ENCODE measurements at places on chromosomes 3 and 15.

DNA sequence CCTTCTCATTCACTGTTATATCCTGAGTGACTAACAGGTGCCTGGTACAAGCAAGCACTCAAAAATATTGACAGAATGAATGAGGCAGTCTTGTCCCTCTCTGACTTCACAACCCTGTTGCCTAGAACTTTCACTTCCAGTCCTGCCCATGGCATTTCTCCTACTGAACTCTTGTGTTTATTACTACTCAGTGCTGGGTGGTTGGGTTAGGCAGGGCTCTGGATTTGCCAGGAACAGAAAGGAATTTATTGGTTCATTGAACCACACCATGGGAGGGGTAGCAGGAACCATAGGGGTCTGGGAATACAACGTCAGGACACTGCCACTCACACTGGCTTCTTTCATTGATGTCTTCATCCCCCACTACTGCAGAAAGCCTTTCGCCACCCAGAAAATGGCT, 41.9 kb upstream of the SEMA4B start:
- DNase-seq, result no peak

- no peak for DNase-seq
These were observed 23.1 kb upstream of the SKOR1 start for GRCh38 chr15:67801926-67802914.

GRCh38 chr3:60953351-60953750, 297.9 kb downstream of the FHIT start:
- no peak for DNase-seq

GRCh38 chr15:79067072-79067833, 23.3 kb downstream of the RASGRF1 start:
- DNase-seq, result no peak

DNA sequence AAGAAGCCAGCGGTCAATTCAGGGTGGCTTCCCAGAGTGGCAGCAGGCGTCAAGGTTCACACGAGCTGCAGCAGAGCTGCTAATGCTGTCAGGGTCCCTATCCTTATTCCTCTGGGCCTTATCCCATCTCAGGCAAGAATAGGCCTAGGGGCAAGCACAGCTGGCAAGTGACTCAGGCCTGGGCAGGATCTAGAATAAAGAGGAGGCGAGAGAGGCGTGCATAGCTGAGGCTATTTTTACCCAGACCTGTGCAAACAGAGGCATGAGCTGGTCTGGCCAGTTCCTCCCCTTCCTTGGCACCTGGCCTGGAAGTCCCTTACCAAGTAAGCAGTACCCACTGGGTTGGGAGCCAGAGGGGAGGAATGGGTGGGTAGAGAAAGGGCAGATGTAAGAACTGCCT, 12.2 kb upstream of the VIPR1 start:
- DNase-seq, result no peak

- DNase-seq, result no peak
These were observed 91.5 kb upstream of the OCA2 start for GRCh38 chr15:28190391-28191174.

GRCh38 chr15:50166216-50166615, 15.8 kb upstream of the SLC27A2 start:
- DNase-seq, result no peak

GRCh38 chr3:24522146-24522579, 27.5 kb upstream of the THRB start:
- DNase-seq, result no peak

GRCh38 chr3:31041161-31041978, 146.9 kb upstream of the GADL1 start:
- no peak for DNase-seq

- no peak for DNase-seq
These were observed 51.9 kb downstream of the NKIRAS1 start for GRCh38 chr3:23864931-23865330.

GRCh38 chr3:30269751-30270445, 336.5 kb upstream of the TGFBR2 start:
- DNase-seq, result no peak

GRCh38 chr3:26105261-26105660, 315.4 kb downstream of the OXSM start:
- no peak for DNase-seq

GRCh38 chr15:73758461-73758860, 5.3 kb upstream of the INSYN1 start:
- DNase-seq, result no peak

DNA sequence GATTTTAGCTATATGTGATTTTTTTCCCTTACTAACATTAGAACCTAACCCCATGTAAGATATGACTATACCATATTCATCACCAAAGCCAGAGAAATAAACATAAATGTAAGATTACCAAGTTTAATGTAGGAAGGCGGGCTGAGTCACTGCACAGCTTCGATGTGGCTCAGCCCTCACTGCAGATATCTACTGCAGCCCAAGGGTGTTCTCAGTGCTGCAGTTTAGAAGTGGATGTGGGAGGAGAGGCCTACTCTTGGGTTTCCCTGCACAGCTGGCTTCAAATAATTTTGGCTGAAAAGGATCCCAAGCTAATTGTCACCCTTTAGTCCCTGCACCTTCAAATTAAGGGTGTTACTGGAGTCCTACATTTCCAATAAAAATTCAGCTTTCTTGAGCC, 9.3 kb downstream of the ARPP19 start:
- DNase-seq, result no peak

GRCh38 chr15:94042180-94042928, 189.0 kb upstream of the MCTP2 start:
- no peak for DNase-seq

DNA sequence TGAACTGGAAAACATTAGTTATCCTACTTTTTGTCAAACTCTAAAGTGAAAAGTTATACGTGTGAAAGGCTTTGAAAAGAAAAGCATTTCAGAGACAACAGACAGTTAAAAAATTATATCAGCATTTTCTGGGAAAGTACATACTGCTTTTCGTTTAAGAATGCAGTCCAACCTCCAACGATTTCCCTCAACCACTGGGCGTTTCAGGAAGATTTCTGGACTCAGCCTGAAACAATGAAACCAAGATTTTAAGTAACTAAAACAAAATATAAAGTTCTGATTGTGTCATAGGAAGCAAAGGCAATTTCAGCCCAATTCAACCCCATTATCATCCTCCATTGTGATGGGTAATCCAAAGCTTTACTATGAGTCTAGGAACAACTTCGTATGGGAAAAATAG, 110.7 kb downstream of the PLD1 start:
- DNase-seq, result no peak

GRCh38 chr3:77835921-77836320, 796.0 kb downstream of the ROBO2 start:
- DNase-seq, result no peak

DNA sequence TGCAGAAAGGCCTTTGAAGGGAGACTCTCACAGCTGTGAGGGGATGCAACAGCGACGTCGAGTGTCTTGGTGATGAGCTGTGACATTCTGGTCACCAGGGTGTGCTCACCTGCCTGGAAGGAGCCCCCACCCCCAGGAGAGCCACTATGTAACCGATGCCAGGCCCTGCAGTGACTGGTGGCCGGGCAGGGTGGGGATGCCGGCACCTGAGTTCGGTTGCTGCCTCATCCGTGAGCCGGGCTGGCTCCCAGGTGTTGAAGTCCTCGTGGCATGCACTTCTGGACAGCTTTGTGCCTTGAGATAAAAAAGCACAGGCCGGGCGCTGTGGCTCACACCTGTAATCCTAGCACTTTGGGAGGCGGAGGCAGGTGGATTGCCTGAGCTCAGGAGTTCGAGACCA, 56.5 kb downstream of the ASB7 start:
- DNase-seq, result no peak

DNA sequence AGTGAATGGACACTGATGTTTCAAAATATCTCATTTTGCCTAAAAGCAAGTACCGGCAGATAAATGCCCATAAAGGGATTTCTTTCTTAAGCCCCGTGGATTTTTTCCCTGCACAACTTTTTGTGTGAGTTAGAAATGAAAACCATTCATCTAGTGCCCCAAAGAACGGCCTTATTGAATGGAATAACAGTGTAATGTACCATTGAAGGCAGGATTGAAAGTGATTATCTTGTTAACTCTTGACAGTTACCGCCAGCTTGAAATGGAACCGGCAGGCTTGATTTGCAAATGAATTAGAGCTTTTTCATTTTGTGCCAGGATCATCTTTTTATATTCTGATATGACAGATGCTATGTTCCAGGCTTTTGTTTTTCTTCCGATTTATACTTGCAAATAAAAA, 162.2 kb downstream of the RSRC1 start:
- DNase-seq, result no peak

DNA sequence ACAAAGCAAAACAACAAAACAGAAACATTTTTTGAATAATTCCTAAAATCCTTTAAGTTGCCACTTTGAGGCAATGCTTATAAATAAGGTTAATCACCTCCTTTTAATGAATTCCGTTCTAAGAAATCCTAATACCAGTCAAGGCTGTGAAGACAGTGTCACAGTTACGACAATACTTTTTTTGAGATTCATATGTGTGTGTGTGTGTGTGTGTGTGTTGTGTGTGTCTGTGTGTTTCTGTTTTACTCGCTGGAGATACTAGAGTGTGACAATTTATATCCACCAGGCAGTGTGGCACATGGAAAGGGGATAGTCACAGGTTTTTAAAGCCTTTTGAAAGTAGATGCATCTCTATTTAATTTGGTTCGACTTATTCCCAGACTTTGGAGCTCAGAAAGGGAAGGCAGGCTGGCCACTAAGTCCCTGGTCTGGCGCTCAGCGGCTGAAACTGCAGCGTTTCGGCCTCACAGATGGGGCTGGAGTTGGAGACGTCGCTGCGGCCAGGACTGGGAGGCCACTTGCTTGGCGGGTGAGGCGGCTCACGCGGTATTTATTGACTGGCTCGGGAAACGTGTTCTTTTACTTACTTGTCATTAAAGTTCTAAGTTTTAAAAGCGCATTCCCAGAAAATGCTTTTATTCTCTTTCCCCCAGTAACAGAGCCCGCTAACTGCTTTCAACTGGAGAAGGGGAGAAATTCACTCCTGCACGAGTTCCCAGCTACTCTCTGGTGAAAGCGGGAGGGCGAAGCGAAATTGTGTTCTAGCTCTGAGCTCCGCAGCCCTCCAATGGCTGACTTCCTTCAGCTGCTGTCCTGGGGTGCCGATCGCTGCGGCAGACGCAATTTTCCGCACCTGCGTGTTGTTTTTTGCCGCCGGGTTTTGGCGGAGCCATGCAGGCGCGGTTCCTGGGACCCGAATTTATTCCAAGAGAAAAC, 13.7 kb downstream of the ZIC1 start:
- no peak for DNase-seq

- no peak for DNase-seq
These were observed 178.0 kb upstream of the UMPS start for GRCh38 chr3:124552224-124552623.

- DNase-seq, result no peak
These were observed 10.3 kb downstream of the U2SURP start for GRCh38 chr3:143011705-143012104.

- no peak for DNase-seq
These were observed 47.2 kb upstream of the IREB2 start for GRCh38 chr15:78390826-78391225.

DNA sequence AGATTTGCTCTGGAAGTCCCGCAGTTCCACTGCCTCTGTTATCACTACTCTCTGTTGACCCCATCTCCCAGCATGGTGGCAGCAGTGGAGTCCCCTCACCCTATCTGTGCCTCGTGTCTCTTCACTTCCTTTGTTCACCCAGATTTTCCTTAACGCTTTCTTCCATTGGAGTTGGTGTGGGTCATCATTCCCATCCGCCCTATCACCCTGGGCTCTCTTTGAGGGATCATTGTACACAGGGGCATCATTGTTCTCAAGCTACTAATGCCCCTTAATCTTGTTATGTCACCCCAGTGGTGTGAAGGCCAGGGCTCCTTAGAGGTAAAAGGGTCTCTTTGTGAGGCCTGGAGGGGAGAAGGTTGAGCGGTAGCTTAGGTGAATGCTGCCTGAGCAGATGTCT, 329.5 kb upstream of the CTDSPL start:
- DNase-seq, result no peak

DNA sequence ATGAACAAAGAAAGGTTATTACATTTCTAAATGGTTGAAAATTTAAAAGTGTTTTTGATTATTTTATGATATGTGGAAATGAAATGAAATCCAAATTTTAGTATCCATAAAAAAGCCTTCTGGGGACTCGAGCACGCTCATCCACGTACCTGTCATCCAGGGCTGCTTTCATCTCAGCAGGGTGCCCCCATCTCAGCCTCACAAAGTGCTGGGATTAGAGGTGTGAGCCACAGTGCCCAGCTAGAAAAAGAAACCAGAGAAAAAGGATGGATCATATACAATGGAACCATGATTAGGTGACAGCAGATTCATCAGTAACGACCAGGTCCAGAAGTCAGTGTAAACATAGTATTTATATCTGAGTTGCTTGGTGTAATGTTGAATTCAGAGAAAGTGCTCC, 49.7 kb downstream of the STARD5 start:
- no peak for DNase-seq

DNA sequence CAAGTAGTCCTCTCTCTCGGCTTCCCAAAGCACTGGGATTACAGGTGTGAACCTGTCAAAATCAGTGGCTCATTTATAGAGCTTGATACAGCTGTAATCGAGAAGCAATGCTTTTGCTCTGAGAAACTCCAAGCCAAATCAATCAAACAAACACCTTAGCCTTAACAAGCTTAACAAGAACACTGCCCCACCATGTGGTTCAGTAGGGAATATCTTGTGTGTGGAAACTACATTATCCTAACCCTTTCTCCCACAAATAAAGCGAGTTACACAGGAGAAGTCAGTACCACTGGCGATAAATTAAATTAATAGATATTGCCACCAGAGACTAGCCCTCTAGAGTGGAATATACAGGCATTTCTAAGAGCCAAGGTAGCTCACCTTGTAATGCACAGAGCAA, 13.9 kb downstream of the CDAN1 start:
- DNase-seq, result no peak

GRCh38 chr3:126119976-126120375, 36.1 kb upstream of the SLC41A3 start:
- DNase-seq, result no peak

- DNase-seq, result no peak
These were observed 356.0 kb downstream of the NLGN1 start for GRCh38 chr3:173753593-173753992.

DNA sequence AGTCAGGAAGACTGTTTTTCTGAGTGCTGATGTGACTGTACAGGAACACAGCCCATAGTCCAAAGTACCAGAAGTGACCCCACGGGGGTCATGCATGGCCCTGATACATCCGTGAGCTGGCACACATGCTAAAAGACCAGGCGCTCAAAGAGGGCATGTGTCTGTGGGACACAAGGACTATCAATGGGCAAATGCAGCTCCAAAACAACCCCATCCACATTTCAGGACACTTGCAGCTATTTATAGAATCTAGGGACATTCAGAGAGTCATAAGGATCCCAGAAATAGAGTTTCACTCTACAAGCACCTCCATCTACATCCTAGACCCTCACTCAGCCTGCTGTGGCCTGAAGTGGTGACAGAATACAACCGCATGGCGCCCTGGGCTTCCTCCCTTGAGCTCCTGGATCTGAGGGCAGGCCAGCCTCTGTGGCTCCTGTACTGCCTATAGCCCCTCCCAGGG, 17.0 kb downstream of the SLC25A20 start:
- DNase-seq, result no peak

GRCh38 chr3:60764870-60765269, 486.4 kb downstream of the FHIT start:
- DNase-seq, result no peak

- DNase-seq, result no peak
These were observed 41.8 kb upstream of the XXYLT1 start for GRCh38 chr3:195312714-195313113.

Measured in CD8-positive, alpha-beta memory T cell (primary cell).